Stimulated activated CD8-positive, alpha-beta memory T cell treated with anti-CD3 and anti-CD28 coated beads, Interleukin-7, amount 100 ng/mL, for 24 hours (primary cell): ENCODE measurements at places on chromosomes 1 and 21.

DNA sequence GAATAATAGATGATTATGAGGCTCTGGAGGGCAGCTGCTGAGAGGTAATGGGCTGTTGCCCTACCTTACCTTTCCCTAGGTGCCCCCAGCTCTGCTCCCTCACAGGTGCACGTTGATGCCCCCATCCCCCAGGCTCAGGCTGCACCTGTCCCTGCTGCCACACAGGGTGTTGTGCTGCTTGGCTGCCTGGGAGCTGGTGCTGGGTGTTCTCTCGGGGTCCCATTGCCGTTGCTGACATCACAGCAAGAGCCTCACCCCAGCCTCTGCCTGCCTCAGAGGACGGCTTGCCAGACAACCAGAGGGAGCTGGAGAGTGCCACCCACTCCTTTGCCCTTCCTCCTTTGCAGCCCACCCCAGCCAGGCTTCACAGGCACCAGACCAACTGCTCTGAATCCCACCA, 31.4 kb upstream of the DMBX1 start:
- DNase-seq = no peak

- DNase-seq = no peak
These were observed 98.4 kb downstream of the DIRAS3 start for GRCh38 chr1:67952071-67952470.

GRCh38 chr1:20057886-20058420, 12.0 kb upstream of the PLA2G5 start:
- no peak for DNase-seq

DNA sequence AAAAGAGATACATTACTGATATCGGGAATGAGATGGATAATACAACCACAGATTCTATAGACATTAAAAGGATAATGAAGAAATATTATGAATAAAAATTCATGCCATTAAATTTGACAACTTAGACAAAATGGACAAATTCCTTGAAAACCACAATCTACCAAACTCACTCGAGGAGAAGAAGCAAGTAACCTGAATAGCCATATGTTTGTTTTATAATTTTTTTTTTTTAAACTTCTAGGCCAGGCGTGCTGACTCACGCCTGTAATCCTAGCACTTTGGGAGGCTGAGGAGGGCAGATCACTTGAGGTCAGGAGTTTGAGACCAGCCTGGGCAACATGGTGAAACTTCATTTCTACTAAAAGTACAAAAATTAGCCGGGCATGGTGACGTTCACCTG, 327.9 kb downstream of the VAV3 start:
- no peak for DNase-seq

- no peak for DNase-seq
These were observed 14.2 kb upstream of the AMIGO1 start for GRCh38 chr1:109523706-109524105.

DNA sequence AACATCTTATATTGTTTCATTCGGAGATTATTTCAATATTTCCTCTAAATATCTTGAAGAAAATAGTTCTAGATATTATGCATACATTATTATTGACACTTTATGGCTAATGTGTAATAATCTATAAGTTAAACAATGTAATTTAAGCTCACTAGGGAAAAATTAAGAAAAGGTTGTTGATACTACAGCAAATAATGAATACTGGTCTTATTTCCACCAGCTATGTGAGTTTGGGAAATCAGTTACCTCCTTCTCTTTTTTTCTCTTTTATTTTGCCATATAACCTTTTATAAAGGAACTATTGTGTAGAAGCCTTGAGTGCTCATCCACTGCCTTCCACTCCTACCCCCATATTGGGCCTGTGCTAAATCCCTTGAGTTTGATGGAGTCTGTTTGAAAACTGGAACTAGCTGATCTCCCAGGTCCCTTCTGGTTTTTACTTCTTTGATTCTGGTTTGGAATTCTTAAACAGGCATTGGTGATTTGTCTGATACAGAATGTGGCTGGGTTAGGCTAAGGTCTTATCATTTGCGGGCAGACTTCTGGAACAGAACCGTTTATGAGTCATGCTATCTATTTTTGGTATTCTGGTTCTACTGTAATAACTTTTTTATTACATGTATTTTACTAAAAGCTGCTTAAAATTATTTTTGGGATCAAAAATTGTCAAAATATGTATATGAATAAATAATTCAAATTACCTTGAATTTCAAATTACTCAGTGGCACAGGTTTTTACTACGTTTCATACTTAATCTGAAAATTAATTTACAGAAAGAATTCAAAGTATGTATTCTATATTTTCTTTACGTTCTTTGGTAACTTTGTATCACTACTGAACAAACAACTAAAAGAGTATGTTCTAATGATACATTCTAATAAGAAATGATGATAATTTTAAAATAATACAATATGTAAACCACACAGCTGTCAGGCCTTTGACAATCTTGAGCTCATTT, 5.0 kb upstream of the CDC14A start:
- DNase-seq = no peak

GRCh38 chr1:88421997-88422396, 262.1 kb upstream of the PKN2 start:
- no peak for DNase-seq

DNA sequence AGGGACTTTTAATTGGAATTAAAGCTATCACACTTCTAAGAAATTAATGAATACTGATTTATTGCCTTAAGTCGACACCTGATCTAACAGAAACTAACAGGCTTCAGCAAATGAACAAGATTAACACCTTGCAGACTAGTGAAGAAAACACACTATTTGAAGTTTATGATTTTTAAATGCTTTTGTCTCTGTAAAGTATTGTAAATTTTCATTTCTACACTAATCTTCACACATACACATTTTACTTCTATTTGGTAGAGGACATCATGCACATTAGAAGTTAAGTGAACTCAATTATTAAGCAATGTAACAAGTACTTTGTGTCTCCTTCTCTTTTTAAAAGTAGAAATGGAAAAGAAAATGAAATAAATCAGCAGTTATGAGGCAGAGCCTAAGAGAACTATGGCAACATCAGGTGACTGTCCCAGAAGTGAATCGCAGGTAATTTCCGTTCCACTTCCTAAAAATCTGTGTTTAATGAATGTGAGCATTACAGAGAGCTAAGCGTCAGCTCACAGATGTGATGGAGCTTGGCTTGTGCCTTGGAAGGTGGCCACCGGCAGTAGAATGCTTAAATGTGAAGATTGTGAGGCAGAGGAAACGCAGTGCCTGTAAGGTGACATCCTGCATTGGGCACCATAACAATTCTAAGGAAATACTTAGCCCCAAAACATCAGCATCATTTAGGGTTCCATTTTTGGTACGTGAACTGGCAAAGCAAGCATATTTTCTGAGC, 1.2 kb downstream of the PRMT2 start:
- DNase-seq = no peak
